ENCODE measurements at places on chromosomes 3 and 15. TPM values are rescaled to one million over a fixed set of nuclear protein-coding genes. Genes with fewer than 3 reads are reported as not detected.

- no peaks in the 10 kb centered on the region for H3K4me1 ChIP-seq
- H3K27me3 ChIP-seq: no peaks in the 10 kb centered on the region
- H3K27ac ChIP-seq: no peak overlapping the region
- H3K4me3 ChIP-seq: no peak overlapping the region
- no peaks in the 10 kb centered on the region for H3K36me3 ChIP-seq
- no peak for DNase-seq
Observed at GRCh38 chr15:69045802-69046201, 31.3 kb downstream of the NOX5 start.

GRCh38 chr3:55461896-55462295 lies 25.2 kb downstream of the WNT5A start:
- DNase-seq: no peak
- H3K27ac ChIP-seq: no peak overlapping the region
- H3K36me3 ChIP-seq: no peaks in the 10 kb centered on the region

GRCh38 chr3:23333633-23334032 lies 130.5 kb downstream of the UBE2E2 start:
- H3K4me1 ChIP-seq: no peaks in the 10 kb centered on the region
- no peaks in the 10 kb centered on the region for H3K36me3 ChIP-seq
- H3K27me3 ChIP-seq: no peaks in the 10 kb centered on the region
- H3K27ac ChIP-seq: no peak overlapping the region

GRCh38 chr3:193686665-193687483 lies 93.9 kb downstream of the OPA1 start:
- H3K27ac ChIP-seq: no peak overlapping the region
- DNase-seq: no peak
- H3K4me3 ChIP-seq: no peak overlapping the region
- no peaks in the 10 kb centered on the region for H3K36me3 ChIP-seq
- H3K4me1 ChIP-seq: no peaks in the 10 kb centered on the region

DNA sequence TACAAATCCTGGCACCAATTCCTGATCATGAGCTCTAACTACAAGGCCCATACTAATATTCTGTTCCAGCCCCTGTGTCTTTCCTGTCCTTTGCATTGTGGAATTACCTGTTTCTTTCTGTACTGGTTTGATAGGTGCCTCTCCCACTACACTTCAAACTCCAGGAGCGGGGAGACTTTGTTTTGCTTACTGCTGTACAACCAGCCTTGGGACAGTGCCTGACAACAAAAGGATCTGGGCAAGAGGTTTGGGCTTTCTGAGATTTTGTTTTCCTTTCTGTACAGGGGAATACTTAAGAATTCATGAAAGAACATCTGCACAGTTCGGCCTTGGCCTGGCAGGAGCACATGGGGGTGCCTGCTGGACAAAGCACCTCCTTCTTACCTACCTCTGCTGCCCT lies 45.1 kb downstream of the ZDHHC3 start:
- peaks cover 3% of the 10 kb centered on the region for H3K4me1 ChIP-seq
- H3K36me3 ChIP-seq: peaks cover 72% of the 10 kb centered on the region
- H3K27me3 ChIP-seq: no peaks in the 10 kb centered on the region
- DNase-seq: no peak
- H3K27ac ChIP-seq: no peak overlapping the region

DNA sequence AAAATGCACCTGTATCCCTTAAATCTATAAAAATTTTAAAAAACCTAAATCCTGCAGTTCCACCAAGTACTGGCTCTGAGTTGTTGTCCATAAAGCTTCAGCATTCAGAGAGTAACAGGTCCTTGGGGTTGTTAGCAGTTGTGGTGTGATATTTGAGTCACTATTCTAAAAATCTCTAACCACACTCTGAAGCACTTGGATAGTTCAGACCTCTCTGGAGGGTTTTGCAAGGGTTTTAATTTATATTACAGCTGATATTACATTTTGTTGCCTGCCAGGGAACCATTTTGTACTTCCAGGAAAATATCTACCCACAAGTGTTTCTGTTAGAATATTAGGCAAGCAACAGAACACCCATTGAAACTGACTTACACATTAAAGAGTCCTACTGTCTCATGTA lies 255.6 kb downstream of the TBL1XR1 start:
- peak; percentile 50 for DNase-seq
- no peaks in the 10 kb centered on the region for H3K4me1 ChIP-seq
- H3K27ac ChIP-seq: peak overlapping the region; percentile 62
- H3K27me3 ChIP-seq: no peaks in the 10 kb centered on the region
- H3K36me3 ChIP-seq: no peaks in the 10 kb centered on the region
- no peak overlapping the region for H3K4me3 ChIP-seq

- no peaks in the 10 kb centered on the region for H3K27me3 ChIP-seq
- no peak for DNase-seq
- no peaks in the 10 kb centered on the region for H3K4me1 ChIP-seq
- no peak overlapping the region for H3K27ac ChIP-seq
- no peaks in the 10 kb centered on the region for H3K36me3 ChIP-seq
- no peak overlapping the region for H3K4me3 ChIP-seq
Observed at GRCh38 chr3:190941694-190942260, 79.3 kb upstream of the GMNC start.

- peaks cover 12% of the 10 kb centered on the region for H3K36me3 ChIP-seq
- H3K27me3 ChIP-seq: no peaks in the 10 kb centered on the region
- H3K27ac ChIP-seq: peak overlapping the region; percentile 37
- H3K4me1 ChIP-seq: peaks cover 5% of the 10 kb centered on the region
- DNase-seq: peak; percentile 72
Observed at GRCh38 chr3:119469418-119470189, 841 bp downstream of the POGLUT1 start.

GRCh38 chr15:44713006-44713966 lies 2.0 kb downstream of the B2M start:
- H3K36me3 ChIP-seq: peaks cover 33% of the 10 kb centered on the region
- no peaks in the 10 kb centered on the region for H3K27me3 ChIP-seq
- peak overlapping the region; percentile 99 for H3K27ac ChIP-seq
- peak; percentile 49 for DNase-seq

Gene CNTN3
- polyA plus RNA-seq: 3.9 TPM

GRCh38 chr15:51121118-51121517 lies 26.4 kb upstream of the TNFAIP8L3 start:
- H3K4me3 ChIP-seq: no peak overlapping the region
- no peaks in the 10 kb centered on the region for H3K27me3 ChIP-seq
- no peaks in the 10 kb centered on the region for H3K36me3 ChIP-seq
- no peak overlapping the region for H3K27ac ChIP-seq
- no peak for DNase-seq

GRCh38 chr3:33577173-33577572 lies 137.0 kb upstream of the UBP1 start:
- no peaks in the 10 kb centered on the region for H3K27me3 ChIP-seq
- H3K4me3 ChIP-seq: no peak overlapping the region
- H3K36me3 ChIP-seq: peaks cover 16% of the 10 kb centered on the region
- no peak for DNase-seq
- H3K4me1 ChIP-seq: no peaks in the 10 kb centered on the region

GRCh38 chr15:69540622-69541021 lies 88.0 kb downstream of the RPLP1 start:
- H3K27me3 ChIP-seq: no peaks in the 10 kb centered on the region
- peak; percentile 95 for DNase-seq
- peaks cover 63% of the 10 kb centered on the region for H3K4me1 ChIP-seq
- H3K27ac ChIP-seq: peak overlapping the region; percentile 70
- no peak overlapping the region for H3K4me3 ChIP-seq
- no peaks in the 10 kb centered on the region for H3K36me3 ChIP-seq

Gene RBPMS2
- polyA plus RNA-seq: 4.9 TPM

DNA sequence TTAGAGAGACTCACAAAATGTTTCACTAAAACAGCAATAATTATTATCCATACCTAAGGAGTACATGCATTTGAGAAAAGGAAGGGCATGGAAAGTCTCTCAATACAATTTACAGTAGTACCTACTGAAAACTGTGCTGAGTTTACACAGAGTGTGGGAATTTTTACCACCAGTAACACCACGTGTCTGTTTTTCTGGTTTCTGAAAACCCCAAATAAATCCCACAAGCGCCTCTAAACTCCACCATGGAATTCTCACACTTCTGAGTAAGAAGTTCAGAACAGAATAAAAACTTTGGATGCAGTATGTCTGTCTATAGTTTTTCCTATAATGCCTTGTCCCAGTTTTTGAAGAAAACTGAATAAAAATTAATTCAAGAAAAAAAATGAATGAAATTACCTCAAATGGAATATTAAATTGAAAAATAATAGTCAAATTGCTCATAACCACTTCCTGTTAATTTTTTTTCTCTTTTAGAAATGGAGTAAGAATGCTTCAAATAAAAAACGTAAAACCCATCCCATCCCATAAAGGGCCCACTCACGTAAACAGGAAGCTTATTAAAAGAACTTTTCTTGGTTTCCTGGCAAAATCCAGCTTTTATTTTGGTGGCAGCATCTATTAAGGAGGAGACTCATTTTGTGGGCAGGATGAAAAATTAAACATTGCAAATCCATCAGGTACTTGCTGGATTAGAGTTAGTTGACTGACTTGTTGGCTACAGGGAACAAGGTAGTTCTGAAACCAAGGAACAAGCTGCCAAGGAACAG lies 378.1 kb downstream of the TIGIT start:
- DNase-seq: no peak
- no peaks in the 10 kb centered on the region for H3K27me3 ChIP-seq
- no peak overlapping the region for H3K4me3 ChIP-seq
- H3K27ac ChIP-seq: no peak overlapping the region
- no peaks in the 10 kb centered on the region for H3K4me1 ChIP-seq
- no peaks in the 10 kb centered on the region for H3K36me3 ChIP-seq

DNA sequence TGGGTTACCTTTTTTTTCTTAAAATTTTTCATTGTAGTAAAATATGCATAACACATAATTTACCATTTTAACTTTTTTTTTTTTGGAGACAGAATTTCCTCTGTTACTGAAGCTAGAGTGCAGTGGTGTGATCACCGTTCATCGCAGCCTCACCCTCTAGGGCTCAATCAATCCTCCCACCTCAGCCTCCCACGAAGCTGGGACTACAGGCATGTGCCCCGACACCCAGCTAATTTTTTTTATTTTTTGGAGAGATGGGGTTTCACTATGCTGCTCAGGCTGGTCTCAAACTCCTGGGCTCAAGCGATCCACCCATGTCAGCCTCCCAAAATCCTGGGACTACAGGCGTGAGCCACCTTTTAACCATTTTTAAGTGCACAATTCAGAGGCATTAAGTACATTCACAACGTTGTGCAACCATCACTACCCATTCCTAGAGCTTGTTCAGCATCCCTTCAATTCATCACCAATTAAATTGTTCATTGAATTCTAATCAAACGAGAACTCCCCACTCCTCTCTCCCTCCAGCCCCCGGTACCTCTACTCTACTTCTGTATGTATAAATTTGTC lies 44.6 kb downstream of the BHLHE40 start:
- H3K36me3 ChIP-seq: no peaks in the 10 kb centered on the region
- peaks cover 10% of the 10 kb centered on the region for H3K4me1 ChIP-seq
- DNase-seq: no peak

Gene SATB1
- polyA plus RNA-seq: 36.7 TPM

- peaks cover 5% of the 10 kb centered on the region for H3K27me3 ChIP-seq
- H3K27ac ChIP-seq: no peak overlapping the region
- no peak overlapping the region for H3K4me3 ChIP-seq
- H3K36me3 ChIP-seq: no peaks in the 10 kb centered on the region
- DNase-seq: no peak
Observed at GRCh38 chr15:48647962-48648361, 2.5 kb upstream of the FBN1 start.

DNA sequence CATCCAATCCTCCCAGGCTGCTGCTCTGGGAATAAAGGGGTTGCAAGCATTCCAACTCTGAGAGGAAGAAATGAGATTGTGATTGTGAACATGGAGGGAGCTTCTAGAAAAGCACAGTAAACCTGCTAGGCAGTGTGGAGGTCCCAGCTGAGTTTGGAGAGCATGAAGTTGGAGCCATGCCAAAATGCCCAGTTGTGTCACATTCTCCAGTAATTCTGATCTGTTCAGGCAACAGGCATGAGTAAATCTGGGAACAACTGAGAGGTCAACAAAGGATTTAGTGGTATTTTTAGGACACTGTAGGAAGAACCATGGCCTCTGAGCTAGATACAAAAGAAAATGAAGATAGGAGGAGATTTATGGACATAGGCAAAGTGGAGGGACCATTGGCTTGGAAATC lies 74.7 kb downstream of the CYP19A1 start:
- DNase-seq: no peak
- no peak overlapping the region for H3K4me3 ChIP-seq
- no peaks in the 10 kb centered on the region for H3K36me3 ChIP-seq
- peaks cover 22% of the 10 kb centered on the region for H3K4me1 ChIP-seq
- peaks cover 25% of the 10 kb centered on the region for H3K27me3 ChIP-seq

DNA sequence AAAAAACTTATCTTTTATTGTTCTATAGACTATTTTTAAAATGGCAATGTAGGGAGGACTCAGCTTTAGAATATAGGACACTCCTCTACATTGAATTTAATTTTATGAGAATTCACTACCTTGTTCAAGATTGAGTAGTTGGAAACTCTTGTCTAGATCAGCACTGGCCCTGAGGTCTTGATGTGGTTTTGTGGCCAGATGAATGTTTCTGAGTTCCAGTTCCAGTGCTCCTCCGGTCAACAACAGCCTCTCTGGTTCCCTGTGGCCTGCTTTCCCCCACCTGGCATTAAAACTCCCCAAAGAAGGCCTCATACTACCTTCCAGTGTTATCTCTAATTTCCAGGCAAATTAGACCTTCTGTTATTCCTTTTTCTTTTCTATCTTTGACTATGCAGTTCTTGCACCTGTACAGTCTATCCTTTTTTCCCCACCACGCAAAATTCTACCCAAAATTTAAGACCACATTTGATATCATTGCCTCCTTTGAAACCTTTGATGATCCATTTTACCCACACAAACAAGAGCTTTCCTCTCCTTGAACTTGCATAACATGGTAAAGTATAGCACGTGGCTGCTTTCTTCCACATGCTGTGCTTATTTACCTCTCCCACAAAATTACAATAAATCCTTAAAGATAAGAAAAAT lies 9.6 kb upstream of the ANP32A start:
- H3K36me3 ChIP-seq: no peaks in the 10 kb centered on the region
- H3K27me3 ChIP-seq: peaks cover 2% of the 10 kb centered on the region
- no peak overlapping the region for H3K27ac ChIP-seq
- no peaks in the 10 kb centered on the region for H3K4me1 ChIP-seq
- no peak overlapping the region for H3K4me3 ChIP-seq

- peaks cover 3% of the 10 kb centered on the region for H3K4me1 ChIP-seq
- no peak for DNase-seq
- peak overlapping the region; percentile 95 for H3K27ac ChIP-seq
- H3K36me3 ChIP-seq: no peaks in the 10 kb centered on the region
Observed at GRCh38 chr15:55197362-55197705, 593 bp upstream of the RSL24D1 start.

GRCh38 chr3:186815435-186815834 lies 9.2 kb upstream of the RFC4 start:
- H3K36me3 ChIP-seq: no peaks in the 10 kb centered on the region
- no peak for DNase-seq
- peaks cover 19% of the 10 kb centered on the region for H3K27me3 ChIP-seq
- H3K27ac ChIP-seq: no peak overlapping the region

DNA sequence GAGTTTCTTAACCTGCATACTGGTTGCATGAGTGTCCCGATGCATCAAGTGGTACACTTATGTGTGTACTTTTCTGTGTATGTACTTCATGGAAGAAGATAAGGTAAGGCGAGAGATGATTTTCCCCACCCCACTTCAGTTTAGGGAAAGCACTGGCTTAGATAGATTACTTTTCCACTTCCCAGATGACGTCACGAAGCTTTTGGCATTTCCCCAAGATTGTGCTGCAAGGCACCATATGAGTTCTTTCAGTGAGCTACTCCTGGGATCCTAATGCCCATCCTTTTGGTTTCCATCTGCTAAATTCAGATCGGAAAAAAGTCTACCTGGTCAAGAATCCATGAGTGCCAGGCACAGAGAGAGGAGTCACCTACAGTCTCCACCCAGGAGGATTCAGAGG lies 4.5 kb downstream of the IL17RB start:
- DNase-seq: peak; percentile 48
- H3K27ac ChIP-seq: no peak overlapping the region
- H3K4me1 ChIP-seq: peaks cover 6% of the 10 kb centered on the region
- no peak overlapping the region for H3K4me3 ChIP-seq
- H3K36me3 ChIP-seq: no peaks in the 10 kb centered on the region

Gene MYRIP
- 1.2 TPM for polyA plus RNA-seq

Gene EPHA6
- polyA plus RNA-seq: 0.52 TPM
